Stimulated activated CD8-positive, alpha-beta memory T cell treated with anti-CD3 and anti-CD28 coated beads, Interleukin-7, amount 100 ng/mL, for 48 hours (primary cell): ENCODE measurements at places on chromosomes 12 and 14.

DNA sequence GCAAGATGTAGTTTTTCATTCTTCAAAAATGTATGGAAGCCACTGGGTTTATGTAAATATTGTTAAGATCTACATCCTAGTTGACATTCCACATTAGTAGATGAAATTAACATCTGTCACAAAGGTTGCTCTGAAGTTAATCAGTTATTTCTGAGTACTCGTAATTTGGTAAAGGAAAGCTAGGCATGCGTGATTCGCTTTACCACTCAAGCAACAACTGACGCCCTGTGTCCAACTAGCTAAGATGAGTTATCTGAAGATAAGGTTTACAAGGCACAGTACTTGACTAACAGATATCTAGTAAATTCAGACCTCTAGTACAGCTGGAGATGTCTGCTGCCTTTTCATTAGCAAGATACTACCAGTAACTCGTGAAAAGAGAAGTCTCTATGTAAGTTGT is 14.1 kb downstream of the PRKD1 start:
- DNase-seq = no peak

GRCh38 chr14:75784314-75784686 is 123.3 kb downstream of the TTLL5 start:
- no peak for DNase-seq

- DNase-seq = no peak
Measured at GRCh38 chr12:50415899-50416479, 15.3 kb downstream of the LARP4 start.

DNA sequence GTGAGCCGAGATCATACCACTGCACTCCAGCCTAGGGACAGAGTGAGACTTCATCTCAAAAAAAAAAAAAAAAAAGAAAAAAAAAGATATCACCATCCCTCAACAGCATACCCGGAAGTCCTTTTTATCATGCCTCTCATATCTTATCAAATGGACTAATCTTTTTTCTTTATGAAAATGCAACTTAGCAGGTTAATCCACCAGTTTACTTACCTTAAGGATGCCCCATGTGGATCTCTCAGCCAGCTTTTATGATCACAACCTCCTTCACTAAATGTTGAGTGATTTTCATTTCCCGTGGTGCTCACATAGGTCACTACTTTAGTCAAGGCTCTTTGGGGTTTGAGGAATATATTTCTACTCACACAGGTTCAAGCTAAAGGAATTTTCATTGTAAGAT is 248.8 kb upstream of the TBX3 start:
- no peak for DNase-seq

DNA sequence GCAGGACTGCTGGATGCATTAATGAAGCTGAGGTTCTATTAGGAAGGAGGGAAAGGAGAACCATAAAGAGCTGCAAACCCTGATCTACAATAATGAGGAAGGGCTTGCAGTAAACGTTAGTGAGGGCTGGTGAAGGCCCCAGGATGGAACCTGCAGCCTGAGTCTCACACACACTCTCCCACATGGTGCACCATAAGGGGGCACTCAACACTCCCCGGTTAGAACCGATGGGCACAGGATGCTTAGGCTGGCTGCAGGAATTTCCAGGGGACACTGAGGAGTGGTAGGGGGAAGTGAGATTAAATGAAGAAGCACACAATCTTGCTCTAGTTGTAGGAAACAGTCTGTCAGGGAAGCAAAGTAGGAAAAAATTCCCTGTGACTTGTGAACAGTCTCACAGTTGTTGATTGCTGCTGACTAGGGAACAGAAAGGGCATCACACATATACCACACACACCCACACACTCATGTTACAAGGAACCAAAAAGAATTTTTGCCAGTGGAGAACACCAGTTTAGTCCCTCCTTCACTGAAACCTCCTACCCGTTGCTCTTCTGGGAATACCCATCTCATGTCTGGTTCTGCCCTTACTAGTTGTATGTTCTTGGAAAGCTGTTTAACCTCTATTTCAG is 56.2 kb upstream of the FERMT2 start:
- DNase-seq = no peak

GRCh38 chr14:90757452-90757851 is 58.8 kb downstream of the TTC7B start:
- DNase-seq = no peak

DNA sequence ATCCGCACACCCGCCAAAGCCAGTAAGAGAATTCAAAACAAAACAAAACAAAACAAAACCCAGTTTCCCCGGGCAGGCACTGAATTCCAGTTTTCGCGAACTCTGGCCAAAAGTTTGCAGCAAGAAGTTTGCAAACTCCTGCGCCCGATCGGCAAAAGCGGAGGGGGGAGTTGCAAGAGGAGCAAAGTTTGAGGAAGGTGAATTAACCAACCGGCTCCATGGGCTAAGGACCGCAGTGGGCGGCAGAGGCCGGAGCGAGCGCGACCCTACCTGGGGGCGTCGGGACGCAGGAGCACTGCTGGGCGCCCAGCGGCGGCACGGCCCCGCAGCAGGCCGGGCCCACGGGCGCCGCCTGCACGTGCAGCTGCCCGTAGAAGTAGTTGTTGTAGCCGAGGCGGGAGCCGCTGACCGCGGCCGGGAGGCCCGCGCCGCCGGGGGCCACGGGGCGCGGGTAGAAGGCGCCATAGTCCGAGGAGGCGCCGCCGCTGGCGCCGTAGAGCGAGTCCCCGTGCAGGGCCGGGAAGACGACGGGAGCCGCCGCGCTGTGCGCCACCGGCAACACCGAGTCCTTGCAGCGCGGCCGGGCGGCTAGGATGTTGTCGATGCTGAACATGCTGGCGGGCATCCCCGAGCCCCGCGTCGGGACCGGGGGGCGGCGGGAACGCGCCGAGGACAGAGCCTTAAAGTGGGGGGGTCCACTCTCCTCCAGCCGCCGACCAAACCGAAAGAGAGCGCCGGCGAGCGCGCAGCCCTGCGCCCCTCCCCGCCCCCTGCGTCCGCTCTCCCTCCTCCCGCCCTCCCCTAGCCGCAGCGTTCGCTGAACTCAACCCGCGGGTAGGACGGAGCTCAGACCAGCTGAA is at the start of gene GSC:
GSC (minus strand) TSS at position 723 of the 860 bp plus-strand sequence; CDS start at position 625, 98 bp downstream.
- no peak for DNase-seq

DNA sequence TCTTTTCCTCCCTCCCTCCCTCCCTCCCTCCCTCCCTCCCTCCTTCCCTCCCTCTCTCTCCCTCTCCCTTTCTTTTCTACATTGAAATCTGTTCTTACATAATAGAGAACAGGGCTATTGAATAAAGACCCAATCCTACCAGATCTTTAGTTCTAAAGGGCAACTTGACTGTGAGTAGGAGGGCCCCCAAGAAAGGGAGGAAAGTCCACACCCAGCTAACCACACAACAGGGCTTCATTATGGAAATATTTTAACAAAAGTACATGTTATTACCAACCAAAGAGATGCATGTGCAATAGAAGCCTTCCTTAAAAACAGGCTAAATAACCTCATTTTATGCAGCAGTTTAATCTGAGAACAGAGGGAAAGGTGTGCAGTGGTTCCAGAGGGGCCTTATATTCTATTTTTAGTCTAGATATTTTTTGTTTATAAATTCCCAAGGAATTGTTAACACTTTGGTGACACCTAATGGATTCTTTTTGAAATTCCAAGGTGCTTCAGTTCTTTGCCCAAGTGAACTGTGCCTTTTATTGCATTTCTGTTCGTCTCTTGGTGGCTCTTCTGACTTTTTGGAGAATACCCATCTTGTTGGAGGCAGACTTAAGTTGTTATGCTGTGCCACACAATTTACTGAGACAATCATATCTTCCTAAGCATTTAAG is 63.0 kb downstream of the GNS start:
- DNase-seq = no peak

GRCh38 chr14:36467332-36467731 is 52.7 kb downstream of the NKX2-1 start:
- no peak for DNase-seq

GRCh38 chr14:79552778-79553177 is 658.5 kb downstream of the DIO2 start:
- DNase-seq = no peak

- no peak for DNase-seq
Measured at GRCh38 chr12:2372735-2373134, 319.9 kb downstream of the CACNA1C start.

GRCh38 chr12:92665496-92665895 is 37.3 kb upstream of the PLEKHG7 start:
- DNase-seq = no peak

DNA sequence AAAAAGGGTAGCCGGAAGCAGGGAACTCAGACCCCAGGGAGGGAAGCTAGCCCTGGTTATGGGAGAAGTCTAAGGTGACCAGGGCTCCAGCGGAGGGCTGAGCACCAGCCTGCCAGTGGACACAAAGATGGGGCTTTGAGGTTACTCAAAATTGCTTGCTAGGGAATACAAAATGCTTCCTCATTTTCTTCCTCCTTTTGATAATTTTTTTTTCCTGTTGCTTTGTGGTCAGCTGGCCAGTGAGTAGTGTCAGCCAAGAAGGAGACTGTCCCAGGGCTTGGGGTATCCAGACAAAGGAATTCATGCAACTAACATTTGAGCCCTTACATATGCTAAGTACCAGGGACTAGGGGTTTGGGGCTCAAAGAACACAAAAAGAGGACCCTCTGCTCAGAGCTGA is 206.2 kb downstream of the PPM1H start:
- DNase-seq = no peak

- no peak for DNase-seq
Measured at GRCh38 chr12:121065345-121065744, 26.3 kb upstream of the OASL start.

DNA sequence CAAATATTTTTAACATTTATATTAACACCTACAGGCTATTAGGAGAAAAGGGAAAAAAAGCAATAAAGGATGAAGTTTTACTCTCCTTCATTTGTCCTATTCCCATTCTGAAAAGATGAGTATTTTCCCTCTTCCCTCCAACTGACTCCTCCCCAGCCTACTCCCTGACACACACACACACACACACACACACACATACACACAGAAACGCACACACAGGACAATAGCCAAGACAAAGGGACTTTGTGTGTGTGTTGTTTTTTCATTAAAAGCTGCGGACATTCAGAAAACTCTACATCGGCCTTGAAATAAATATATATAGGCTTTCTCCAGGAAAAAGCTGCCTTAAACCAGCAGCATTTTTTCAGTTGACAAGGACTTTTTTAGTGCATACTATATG is 74.8 kb downstream of the PRKAB1 start:
- no peak for DNase-seq

GRCh38 chr12:95073698-95074520 is 491 bp upstream of the NR2C1 start:
- no peak for DNase-seq

GRCh38 chr14:35155962-35156361 is 33.6 kb downstream of the PRORP start:
- no peak for DNase-seq

GRCh38 chr12:115176741-115177400 is 492.9 kb upstream of the TBX3 start:
- DNase-seq = no peak

DNA sequence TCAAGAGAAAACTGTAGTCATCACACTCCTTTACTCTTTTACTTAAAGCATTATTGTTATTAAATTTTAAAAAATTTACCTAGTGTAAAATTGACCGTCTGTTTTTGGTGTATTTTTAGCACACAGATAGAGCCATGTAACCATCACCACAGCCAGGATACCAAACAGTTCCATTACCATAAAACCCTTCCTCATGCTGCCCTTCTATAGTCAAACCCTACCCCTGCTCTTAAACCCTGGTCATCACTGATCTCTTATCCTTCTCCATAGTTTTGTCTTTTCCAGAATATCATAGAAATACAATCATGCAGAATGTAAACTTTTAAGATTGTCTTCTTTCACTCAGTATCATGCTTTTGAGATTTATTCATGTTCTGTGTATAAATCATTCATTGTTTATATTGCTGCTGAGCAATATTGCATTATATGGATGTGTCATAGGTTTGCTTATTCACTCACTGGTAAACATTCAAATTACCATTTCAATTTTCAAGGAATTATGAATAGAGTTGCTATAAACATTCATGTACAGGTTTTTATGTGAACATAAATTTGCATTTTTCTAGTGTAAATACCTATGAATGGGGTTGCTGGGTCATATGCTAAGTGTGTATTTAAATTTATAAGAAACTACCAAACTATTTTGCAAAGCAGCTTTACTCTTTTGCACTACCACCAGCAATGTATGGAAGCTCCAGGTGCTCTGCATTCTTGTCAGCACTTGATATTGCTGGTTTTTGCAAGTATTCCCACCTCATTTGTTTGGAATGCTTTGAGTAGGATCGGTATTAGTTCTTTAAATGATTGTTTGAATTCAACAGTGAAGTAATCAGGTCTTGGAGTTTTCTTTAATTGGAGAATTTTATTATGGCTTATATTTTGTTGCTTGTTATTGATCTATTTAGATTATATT is 125.5 kb downstream of the LMNTD1 start:
- DNase-seq = no peak

- no peak for DNase-seq
Measured at GRCh38 chr12:41459111-41459905, 271.2 kb downstream of the PDZRN4 start.

DNA sequence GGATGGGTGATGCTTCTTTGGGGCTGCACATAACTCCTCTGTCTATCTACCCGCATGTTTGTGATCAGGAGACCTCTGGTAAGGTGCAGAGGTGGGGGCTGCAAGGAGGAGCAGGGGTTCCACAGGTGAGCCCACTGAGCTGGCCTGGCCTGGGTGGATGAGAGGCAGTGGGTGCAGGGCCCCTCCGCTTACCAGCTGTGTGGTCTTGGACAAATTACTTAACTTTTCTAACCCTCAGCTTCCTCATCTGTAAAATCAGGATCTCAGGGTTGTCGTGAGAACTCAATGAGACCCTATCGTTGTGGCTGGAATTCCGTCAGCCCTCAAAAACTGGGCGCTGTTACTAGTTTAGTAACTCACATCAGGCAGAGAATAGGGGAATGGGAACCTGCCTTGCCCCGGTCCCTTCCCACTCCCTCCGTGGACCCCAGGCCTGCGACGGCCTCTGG is 7.5 kb downstream of the PTPN6 start:
- DNase-seq = no peak

GRCh38 chr14:97456958-97457357 is 659.8 kb downstream of the VRK1 start:
- peak; percentile 77 for DNase-seq

- no peak for DNase-seq
Measured at GRCh38 chr12:1731019-1731687, 40.3 kb downstream of the ADIPOR2 start.

- no peak for DNase-seq
Measured at GRCh38 chr14:64625386-64626232, 75.8 kb downstream of the PPP1R36 start.

DNA sequence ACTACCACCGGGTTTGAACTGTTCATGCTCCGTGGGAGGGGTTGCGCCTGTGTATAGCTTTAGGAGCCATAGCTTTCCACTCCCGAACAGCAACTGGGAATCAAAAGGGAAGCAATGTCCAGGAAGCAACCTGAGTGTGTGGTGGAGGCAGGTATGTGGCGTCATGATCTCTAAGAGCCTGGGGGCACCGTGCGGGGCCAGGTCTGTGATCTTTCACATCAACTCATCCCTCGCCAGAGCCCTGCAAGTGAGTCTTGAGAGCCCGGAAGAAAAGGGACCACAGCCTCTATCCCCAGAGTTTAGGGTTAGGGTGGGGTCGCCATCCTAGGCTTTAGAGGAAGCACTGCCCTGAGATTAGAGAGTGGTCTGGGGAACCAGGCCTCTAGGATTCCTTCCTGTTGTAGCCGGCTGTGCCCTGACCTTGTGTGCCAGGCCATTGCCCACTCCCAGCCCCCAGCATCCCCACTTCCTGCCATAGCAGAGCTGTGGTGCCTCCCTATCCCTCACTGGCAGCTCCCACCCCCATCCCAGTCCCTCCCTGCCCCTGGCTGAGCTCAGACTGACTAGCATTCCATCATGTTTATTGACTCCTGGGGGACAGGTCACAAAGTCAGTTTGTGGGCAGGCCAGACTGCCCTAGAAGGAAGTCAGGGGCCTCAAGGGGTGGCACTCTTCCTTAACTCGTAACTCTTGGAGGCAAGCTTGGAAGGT is 745 bp upstream of the ADCY4 start:
- no peak for DNase-seq
